HuH-7 (cell line): ENCODE measurements at places on chromosomes 16 and 17.

DNA sequence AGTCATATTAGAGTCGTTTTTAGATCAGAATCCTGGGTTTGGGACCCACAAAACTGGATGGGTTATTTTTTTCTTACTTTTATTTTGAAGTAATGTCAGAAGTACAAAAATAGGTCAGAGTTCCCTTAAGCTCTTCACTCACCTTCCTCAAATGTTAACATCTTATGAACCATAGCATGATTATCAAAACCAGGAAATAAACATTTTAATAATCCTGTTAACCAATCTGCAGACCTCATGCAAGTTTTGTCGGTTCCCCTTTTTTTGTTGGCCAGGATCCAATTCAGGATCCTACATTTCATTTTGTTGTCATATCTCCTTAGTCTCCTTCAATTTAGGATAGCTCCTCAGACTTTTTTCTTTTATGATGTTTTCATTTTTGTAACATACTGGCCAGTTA lies 162.0 kb downstream of the CHD9 start:
- DNase-seq, result no peak

- no peak for DNase-seq
Measured at GRCh38 chr16:85266857-85267256, 154.6 kb upstream of the CIBAR2 start.

DNA sequence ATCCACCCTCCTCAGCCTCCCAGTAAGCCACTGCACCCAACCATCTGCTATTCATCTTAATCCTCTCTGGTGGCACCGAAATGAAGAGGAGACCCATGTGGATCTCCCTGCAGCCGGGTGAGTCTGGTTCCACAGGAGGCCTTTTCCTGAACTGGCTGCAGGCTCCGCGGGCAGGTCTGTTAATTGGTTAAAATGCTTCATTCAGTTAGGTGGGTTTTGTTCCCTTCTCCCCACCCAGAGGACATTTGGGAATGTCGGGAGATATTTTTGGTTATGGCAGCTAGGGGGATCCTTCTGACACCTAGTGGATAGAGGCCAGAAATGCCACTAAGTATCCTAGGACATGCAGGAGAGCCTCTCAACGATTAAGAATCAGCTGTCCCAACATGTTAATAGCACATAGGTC lies 16.7 kb downstream of the C16orf54 start:
- peak; percentile 71 for DNase-seq

- DNase-seq, result peak; percentile 66
Measured at GRCh38 chr17:81400154-81400977, 5.1 kb downstream of the BAHCC1 start.

GRCh38 chr17:63150490-63150889 lies 184.5 kb downstream of the TANC2 start:
- DNase-seq, result no peak

- no peak for DNase-seq
Measured at GRCh38 chr17:50653738-50654137, 19.1 kb downstream of the ABCC3 start.
